ENCODE measurements at places on chromosomes 1 and 21.

DNA sequence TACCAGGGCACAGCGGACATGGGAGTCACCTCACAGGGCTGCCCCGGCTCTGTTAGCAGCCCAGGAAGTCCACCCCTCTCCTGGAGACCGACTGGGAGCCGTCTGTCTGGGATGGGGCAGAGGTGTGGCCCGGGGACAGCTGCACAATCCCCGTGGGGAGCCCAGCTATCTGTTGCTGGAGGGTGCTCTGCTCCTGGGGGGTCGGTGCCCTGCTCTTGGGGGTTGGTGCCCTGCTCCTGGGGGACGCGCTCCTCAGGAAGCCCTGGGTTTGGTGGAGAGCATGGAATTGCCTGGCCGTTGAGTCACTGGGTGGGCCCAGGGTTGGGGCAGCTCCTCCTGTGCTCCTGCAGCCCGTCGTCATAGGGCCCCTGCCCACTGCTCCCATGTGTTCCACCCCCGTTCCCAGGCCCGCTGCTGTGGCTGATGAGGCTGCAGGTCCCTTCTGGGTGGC lies 39.3 kb downstream of the AGPAT3 start:
- no peak for DNase-seq

- DNase-seq, result no peak
Measured at GRCh38 chr1:155890251-155890650, 20.9 kb downstream of the RIT1 start.

DNA sequence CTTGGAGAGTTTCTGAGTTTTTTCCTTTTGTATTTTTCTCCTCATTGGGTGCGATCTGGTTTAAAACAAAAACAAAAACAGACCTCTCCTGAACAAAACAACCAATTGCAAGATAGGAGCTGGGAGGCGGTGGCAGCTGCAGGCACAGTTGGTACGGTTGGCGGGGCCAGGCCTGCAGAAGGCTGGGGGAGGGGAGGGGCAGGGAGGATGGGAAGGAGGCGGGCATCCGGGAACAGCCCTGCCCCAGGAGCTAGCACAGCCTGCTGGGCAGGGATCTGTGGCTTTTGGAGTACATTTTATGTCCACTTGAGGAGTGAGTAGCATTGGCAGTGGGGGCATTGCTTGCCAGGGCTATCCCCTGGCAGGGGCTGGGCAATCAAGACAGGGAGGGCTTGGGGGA lies 5.2 kb downstream of the CAPN9 start:
- DNase-seq, result no peak

DNA sequence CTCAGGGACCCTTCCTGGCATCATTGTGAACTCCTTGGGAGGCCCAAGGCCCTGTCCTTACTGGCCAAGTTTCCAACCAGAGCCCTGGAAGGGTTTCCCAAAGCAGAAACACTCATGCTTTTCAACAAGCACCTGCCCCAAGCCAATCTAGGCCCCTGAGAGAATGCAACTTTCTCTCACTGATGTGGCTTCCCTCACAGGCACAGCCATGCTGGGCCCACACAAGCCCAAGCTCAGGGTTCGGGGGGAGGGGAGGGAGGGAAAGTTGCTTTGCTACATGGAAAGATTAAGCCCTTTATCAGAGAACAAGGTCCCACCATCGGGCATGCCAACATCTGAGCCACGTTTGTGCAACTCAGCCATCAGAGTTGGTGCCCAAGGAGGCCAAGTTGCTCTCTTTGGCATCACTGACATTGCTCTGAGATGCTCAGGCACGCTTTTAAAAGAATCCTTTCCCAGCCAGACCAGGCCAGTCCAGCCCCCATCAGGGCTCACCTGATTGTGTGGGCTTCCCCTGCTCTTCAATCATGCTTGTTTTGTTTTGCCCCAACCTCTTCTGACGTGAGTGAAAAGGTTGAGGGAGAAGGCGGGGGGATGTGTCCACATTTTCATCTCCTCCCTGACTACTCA lies 43.5 kb downstream of the RIMS3 start:
- no peak for DNase-seq
